ENCODE measurements at places on chromosomes 6 and 20.
A peak's percentile ranks its signal among the peaks of the same experiment; 100 is the strongest.

- DNase-seq: no peak
These were observed 123.8 kb upstream of the TMEM170B start for GRCh38 chr6:11413728-11414127.

DNA sequence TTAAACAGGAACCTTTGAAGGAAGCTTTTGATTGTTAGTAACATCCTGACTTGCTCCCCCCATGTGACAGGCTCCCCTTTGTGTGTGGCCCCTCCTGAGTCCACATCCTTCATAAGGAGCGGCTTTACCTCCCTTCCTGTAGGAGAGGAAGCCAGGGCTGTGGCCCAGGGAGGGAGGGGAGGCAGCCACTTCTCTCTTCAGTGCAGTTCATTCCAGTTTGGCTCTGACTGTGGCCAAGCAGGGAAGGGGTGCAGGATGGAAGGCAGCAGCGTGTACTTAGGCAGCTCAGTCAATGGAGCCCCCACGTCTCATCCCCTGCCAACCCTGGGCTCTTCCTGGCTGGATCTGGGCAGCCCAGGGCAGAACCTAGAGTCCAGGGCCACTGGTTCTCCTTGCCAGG, 295.2 kb downstream of the QKI start:
- no peak for DNase-seq

GRCh38 chr6:63263444-63263843, 52.2 kb downstream of the FKBP1C start:
- DNase-seq: no peak

GRCh38 chr6:52186480-52186879, 305 bp downstream of the IL17A start:
- DNase-seq: no peak

DNA sequence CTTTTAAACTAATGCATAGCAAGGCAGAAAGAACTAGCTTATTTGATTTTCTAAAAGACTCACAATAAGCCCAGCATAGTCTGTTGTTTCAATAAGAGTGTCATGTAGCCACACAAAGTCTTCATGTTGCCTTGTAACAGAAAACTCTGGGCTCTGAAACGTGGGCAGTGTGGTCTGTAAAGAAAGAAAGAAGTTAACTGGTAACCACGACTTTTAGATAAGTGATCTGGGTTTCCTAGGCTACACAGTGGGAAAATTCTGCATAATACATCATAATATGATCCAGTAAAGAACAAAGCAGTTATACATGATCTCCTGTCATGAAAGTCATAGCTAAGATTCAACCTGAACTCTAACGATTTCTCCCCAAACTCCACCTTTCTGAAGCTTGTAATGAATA, 13.3 kb downstream of the SNX5 start:
- no peak for DNase-seq

GRCh38 chr20:62066983-62067433, 1.3 kb upstream of the TAF4 start:
- no peak for DNase-seq

GRCh38 chr6:92243315-92243714, 1176.0 kb downstream of the EPHA7 start:
- no peak for DNase-seq

DNA sequence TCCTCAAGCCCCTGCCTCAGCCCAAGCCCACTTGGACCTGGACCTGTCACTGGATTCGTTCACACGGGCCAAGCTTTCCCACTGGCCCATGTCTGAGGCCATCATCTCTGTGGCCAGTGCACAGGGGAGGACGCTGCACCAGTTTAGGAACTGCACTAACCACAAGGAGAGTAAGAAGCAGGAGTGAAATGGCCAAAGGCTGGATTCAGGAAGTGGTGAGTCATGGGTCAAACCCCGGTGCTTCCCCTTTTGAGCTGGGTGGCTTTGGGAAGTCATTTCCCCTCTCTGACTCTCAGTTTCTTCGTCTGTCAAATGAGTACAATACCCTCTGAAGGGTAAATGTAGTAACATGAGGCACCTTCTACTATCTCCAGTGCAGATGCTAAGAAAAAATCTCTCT, 87.9 kb downstream of the CD40 start:
- DNase-seq: peak; percentile 83

DNA sequence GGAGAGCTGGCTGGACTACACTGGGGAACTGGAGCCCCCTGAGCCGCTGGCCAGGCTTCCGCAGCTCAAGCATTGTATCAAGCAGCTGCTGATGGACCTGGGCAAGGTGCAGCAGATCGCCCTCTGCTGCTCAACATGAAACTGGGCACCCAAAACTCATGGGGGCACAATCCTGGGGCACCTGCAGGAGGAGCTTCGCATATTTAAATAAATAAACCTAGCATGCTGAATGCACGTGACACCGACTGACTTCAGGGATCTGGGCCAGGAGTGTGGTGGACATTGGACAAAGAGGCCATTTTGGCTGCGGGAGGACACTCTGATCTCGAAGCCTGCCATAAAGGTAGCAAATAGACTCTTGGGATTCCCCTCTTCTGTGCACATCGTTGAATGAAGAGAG, 6.8 kb downstream of the SCAND1 start:
- peak; percentile 44 for DNase-seq

GRCh38 chr6:27748661-27749060, 163.5 kb downstream of the OR2B2 start:
- no peak for DNase-seq

- no peak for DNase-seq
These were observed 448.7 kb upstream of the JARID2 start for GRCh38 chr6:14796974-14797762.

GRCh38 chr20:6715401-6715941, 52.0 kb upstream of the BMP2 start:
- no peak for DNase-seq

GRCh38 chr6:112065426-112065986, 11.6 kb downstream of the CCN6 start:
- DNase-seq: no peak

- peak; percentile 91 for DNase-seq
These were observed 1.4 kb upstream of the TRERF1 start for GRCh38 chr6:42453031-42453653.

- no peak for DNase-seq
These were observed 1.6 kb downstream of the SLC17A9 start for GRCh38 chr20:62953839-62954703.

- DNase-seq: peak; percentile 12
These were observed 222.1 kb downstream of the TMEM200A start for GRCh38 chr6:130587778-130588520.

DNA sequence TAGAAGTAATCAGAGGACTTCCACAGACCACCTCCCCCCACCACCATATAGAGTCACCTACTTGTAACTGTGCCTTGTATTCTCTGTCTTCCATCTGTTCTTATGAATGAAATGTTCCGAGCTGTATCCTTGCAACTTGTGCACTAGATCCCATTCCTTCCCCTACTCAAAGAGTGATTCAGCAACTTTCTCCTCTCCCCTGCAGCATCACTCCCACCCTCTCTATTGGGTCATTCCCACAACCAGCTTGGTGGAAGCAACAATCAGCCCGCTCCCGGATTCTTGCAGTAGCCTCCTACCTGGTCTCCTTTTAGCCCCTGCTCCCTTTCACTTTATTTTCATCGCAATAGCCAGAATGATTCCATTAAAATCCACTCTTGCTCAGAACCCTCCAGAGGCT, 34.9 kb upstream of the REV3L start:
- no peak for DNase-seq

- DNase-seq: no peak
These were observed 73.4 kb downstream of the FUT9 start for GRCh38 chr6:96089173-96089572.

DNA sequence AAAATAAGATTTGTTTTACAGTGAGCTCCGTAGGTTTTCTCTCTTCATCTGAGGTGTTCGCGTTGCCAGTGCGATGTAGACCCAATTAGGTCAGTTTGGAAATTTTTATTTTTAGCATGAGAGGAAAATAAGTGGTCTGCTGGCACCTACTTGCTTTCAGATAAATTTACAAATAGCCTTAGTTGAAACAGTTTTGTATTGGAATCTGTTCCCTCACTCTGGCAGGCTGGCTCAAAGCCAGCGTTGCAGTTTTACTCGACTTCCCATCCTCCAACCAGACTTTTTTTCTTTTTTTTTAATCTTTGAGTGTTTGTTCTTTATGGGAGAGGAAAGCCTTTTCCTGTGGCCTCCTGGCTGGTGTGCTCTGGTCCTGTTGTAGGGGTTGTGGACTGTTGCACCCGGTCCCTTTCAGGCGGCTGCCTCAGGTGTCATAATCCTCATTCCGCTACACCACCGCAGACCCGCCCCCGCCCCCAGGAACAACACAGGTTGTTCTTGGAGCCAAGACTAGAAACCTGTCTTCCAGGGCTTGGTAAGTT, 46.7 kb downstream of the TIAM2 start:
- no peak for DNase-seq

DNA sequence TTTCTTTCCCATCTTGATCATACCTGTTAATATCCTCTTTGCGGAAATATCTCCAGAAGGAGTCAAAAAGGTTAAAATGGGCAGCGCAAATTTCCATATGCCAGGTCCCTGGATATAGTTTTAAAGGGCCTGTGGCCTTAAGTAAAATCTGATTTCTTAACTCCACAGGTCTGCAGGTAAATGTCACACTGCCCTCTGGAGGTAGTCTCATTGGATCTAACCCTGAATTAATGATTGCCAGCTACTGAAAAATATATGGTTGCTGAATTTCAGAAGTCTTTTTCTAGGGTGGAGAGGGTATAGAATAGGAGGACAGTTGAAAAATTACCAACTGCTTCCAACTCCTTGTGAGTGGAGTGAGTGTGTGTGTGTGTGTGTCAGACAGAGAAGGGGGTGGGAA, 8.5 kb downstream of the MOXD1 start:
- no peak for DNase-seq

- peak; percentile 21 for DNase-seq
These were observed 60.1 kb downstream of the FAM217A start for GRCh38 chr6:4018924-4019236.

GRCh38 chr6:87803791-87804190, 101.8 kb upstream of the AKIRIN2 start:
- no peak for DNase-seq

DNA sequence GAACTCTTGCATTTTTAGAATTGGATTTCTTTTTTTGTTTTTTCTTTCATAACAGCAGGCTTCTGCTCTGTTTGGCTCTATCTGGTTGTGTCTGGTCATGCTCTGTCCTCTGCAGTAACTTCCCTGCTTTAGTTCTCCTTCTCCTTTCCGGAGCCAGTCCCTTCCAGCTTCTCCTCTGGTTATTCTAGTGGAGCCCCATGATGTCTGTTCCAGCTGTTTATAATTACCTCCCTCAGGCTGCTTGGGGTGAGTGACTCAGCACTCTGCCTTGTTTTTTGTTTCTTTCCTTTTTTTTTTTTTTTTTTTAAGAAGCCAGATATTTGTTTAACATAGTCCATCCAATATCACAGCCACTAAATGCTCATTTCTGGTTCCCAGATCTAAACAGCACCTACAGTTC, 409.6 kb downstream of the MAFB start:
- DNase-seq: no peak

- no peak for DNase-seq
These were observed 10.4 kb downstream of the MOCS1 start for GRCh38 chr6:39923861-39924260.

DNA sequence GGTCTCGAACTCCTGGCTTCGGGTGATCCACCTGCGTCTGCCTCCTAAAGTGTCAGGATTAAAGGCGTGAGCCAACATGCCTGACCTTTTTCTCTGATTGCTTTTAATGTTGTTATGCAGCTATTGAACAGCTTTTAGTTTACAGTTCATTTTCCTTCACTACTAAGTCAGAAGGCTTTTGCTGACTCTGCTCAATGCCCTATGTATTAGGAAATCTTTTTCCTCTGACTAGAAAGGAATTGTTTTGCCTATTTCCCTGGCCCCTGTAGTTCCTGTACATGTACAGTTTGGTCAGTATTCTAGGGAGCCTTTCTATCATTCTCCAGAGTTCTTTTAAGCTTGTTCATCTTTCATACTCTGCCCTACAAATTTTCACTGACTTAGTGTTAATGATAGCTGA, 280.2 kb downstream of the CDKAL1 start:
- no peak for DNase-seq

DNA sequence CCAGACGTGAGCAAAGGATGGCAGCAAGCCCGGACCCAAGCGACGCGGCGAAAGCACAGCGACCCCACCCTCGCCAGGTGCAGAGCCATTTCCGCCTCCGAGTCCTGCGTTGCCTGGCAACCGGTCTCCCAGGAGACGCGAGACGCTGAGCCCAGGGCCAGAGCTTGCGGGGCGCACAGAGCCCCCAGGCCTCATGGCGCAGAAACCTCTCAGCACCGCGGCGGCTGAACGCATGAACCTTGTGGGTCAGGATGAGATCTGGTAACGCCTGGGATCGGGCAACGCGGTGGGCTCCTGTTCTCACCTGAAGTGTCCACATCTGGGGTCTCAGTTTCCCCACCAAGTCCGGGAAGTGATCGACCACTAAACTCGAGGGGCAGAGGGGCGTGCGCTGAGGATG, 77.7 kb downstream of the ANKRD60 start:
- no peak for DNase-seq

- DNase-seq: no peak
These were observed 312.9 kb downstream of the BTBD9 start for GRCh38 chr6:38326837-38327236.

DNA sequence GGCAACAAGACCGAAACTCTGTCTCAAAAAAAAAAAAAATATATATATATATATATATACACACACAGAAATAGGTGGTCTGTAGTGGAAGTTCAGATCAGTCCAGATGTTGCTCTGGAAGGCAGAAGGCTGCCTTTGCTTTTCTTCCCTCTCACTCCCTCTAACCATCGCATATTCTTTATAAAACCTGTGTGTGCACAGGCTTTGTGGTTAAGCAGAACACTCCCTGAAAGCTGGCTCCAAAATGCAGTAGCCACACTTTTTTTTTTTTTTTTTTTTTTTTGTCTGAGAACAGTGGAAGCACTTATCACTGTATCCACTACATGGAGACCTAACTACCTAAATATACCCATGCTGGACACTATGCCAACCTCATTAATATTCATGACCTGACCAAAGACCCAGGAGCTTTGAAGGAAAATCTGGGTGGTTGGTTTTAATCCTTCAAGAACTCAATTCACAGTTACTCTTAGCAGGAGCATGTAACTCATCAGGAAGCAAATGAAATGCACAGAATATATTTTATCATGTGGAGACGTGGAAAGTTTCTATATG, 20.0 kb upstream of the GFOD1 start:
- DNase-seq: no peak

DNA sequence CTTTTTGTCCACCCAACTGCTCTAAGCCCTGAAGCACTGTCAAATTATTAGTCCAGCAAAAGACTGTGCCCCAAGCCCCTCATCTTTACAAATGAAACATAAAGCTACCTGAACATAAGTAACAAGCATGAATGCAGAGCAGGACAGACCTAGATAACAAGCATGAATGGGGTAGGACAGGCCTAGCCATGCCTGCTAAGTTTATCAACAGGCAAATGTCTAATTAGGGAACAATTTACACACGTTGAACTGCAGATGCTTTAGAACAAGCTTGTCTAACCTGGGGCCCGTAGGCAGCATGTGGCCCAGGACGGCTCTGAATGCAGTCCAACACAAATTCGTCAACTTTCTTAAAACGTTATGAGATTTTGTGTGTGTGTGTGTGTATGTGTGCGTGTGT, 13.6 kb downstream of the FBXO30 start:
- no peak for DNase-seq

DNA sequence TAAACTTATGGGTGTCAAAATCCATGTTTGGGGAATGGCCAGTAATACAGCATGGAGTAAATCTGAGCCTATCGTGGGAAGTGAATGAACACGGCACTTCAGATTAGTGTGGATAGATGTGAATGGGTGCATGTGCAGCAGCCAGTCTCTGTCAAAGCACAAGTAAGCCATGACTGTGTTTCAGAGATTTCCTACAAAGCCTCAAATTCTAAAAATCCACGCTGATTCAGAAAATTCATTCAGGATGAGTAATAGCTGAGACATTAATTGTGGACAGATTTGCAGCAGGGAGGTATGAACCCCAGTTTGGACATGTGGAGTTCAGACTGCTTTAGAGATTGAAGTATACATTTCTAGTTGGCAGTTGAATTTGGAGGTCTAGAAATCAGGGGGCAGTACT, 115.1 kb downstream of the QKI start:
- DNase-seq: peak; percentile 33

All from HTR-8/SVneo (cell line).